Stimulated activated effector memory CD8-positive, alpha-beta T cell treated with anti-CD3 and anti-CD28 coated beads, Interleukin-12 subunit alpha, Interleukin-12 subunit beta, amount 100 ng/mL, for 72 hours (primary cell): ENCODE measurements at places on chromosomes 5 and 9.

DNA sequence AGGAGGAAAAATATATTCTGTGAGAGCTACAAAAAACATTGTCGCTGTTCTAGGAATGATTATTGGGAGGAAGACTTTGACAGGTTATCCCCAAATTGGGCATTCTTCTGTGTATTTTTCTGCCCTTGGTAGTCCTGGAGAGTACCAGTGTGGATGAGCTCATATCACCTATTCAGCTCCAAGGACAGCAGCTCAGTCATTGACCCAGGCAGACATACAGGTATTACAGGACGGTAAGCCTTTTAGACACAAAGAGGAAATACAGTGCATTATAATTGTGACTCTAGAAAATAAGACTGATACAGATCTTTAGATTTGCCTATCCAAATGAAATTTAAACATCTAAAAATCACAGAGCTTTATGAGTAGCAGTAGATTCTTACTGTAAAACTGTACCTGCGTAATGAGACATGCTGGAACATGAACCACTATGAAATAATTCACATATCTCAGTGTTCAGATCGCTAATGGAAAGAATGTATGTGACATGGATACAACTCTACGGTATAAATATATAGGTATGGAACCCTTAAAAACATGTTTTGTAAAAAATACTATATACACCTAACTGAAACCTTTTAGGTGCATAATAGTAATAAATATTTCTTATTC lies 56.0 kb downstream of the PLK2 start:
- no peak for DNase-seq

DNA sequence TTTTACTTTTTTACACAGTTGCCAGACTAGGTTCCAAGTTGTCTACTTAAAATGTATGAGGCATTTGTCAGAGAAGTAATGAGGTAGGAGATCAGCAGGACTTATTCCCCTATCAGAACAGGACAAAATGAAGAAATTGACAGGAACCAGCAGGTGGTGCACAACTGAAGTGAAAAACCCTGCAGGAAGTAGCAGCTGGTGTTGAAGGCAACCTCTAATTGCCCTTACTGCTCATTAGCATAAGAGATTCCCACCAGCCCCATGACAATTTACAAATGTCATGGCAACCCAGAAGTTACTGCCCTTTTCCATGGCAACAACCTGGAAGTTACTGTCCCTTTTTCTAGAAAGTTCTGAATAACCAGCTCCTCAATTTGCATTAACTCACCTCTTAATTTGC lies 5.4 kb downstream of the PCDHB15 start:
- no peak for DNase-seq

GRCh38 chr9:115134941-115135340 lies 17.0 kb upstream of the TNC start:
- DNase-seq, result no peak

DNA sequence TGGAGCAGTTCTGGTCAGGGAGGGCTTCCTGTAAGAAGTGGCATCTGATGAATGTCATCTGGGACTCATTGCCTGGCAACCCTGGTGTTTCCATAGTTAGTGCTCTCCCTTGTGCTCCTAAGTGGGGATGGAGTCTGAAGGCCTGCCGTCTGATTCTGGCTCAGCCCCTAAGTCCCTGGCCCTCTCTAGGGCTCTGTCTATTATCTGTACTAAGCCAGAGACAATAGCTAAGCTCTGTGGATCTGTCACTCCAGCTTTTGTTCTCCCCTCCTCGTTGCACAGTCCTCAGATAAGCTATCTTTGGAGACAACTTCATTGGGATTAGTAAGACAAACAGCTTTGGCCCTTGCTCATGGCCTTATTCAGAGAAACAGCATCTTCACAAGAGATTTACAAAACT lies 30.6 kb upstream of the TTC1 start:
- DNase-seq, result no peak

GRCh38 chr9:38057416-38058195 lies 11.4 kb downstream of the SHB start:
- no peak for DNase-seq

- no peak for DNase-seq
Observed at GRCh38 chr5:78908173-78909061, 76.7 kb downstream of the ARSB start.

GRCh38 chr9:132733260-132733815 lies 63.1 kb downstream of the GTF3C4 start:
- DNase-seq, result no peak

- DNase-seq, result no peak
Observed at GRCh38 chr5:65326922-65327321, 154.8 kb downstream of the ADAMTS6 start.

DNA sequence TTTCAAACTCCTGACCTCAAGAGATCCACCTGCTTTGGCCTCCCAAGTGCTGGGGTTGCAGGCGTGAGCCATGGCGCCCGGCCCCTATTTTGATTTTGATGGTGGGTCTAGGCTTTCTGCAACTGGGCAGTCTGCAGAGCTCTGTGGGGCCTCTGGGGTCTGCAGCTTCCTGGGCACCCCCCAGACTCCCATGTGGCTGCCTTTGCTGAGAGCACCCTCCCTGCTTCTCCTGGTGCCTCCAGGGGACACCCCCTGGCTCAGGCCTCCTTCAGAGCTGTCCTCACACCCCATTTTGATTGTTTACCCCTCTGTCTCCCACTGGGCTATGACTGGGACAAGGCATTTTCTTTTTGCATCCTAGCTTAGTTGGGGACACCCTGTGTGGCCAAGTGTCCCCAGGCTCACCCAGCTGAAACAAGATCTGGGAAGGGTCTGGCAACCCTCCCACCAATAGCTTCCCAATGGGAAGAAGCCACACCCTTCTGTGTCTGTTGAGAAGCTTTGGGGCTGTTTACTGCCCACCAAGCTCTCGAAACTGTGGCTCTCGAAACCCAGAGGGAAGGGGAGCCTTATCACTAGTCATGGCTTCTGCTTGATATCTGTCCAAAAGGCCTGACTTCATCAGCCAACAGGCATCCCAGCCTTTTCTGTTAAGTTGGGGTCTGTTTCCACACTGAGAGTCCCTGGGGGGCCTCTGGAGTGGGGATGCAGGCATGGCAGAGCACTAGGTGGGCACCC lies 204.4 kb upstream of the IER5L start:
- DNase-seq, result no peak

GRCh38 chr5:102277144-102277543 lies 18.9 kb downstream of the SLCO4C1 start:
- DNase-seq, result no peak
